ENCODE measurements at places on chromosomes 1 and 21.

DNA sequence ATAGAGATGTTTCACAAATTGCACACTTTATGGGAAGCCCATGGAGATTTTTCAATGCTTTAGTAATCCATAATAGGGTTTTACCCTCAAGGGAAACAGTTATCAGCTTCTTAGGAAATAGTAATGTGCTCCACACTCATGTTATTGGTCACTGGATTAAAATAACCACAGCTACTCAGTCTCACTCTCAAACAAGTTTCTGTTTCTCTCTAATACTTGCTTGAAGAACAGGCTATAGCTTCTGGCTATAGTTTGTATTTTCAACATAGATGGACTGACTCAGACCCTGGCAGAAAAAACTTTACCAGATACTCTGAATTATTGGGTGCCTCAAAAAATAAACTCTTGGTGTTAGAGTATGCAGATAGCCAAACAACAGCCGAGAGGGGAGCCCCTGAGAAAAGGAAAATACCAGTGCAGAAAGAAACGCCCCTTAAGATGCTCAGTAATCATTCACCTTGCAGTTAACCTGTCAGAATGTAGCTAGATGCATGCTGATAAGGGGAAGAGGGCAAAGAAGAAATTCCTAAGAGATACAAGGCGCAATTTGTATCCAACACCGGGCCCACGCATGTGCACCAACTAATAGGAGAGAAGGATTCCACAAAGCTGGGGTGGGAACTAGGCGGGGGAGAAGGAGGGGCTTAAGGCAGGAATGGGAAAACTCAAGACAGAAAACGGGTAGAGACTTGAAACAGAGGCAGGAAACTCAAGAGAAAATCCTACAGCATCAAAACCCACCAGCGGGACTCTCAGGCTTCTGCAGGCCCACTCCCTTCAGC lies 30.4 kb upstream of the PDE4B start:
- no peak for DNase-seq

GRCh38 chr1:113303267-113303666 lies 87.0 kb upstream of the MAGI3 start:
- no peak for DNase-seq

- DNase-seq = no peak
Measured at GRCh38 chr1:29712284-29712651, 475.9 kb downstream of the PTPRU start.

GRCh38 chr1:63087966-63088365 lies 234.4 kb upstream of the FOXD3 start:
- DNase-seq = no peak

GRCh38 chr1:21896652-21897532 lies 40.2 kb downstream of the HSPG2 start:
- DNase-seq = peak; percentile 80

DNA sequence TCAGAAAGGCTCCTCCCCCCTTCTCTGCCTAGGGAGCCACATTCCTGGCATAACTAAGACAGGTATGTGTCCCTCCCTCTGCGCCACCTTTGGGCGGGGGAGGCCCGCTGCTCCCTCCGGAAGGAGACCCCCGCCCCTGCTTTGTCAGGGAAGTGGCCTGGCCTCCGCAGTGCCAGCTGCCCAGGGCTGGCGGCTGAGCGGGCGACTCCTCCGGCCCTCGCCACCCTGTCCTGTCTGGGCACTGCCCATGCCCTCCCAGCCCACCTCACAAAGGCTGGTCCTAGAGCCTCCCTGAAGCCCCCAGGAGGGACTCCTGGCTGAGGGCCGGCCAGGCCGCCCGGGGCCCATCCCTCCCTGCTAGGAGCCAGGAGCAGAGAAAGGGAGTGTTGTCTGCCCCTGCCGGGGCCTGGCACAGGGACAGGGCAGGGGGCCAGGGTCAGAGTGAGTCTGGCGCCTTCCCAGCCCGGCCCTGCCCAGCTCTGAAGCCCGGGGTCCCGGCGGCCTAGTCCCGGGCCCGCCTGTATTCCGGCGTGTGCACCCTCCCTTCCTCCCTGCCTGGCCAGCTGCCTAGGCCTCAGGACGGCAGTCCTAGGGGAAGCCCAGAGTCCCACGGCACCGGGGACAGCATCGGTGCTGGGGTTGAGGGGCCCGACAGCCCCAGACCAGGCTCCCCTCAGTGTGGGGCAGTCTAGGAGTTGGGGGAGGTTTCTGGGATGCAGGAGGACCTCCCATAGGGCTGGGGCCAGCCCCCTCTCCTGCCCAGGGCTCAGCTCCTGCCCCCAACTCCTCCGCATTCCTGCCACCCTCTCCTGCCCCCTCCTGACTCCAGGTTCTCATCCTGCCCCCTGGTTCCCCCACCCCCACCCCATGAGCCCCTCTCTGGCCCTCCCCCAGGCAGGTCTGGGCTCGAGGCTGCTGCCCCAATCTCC lies 5.1 kb downstream of the AGRN start:
- DNase-seq = no peak

GRCh38 chr21:38434913-38435533 lies 63.3 kb downstream of the ERG start:
- no peak for DNase-seq
